ENCODE measurements at places on chromosomes 5 and 9.

GRCh38 chr9:95807326-95807947 lies 68.1 kb upstream of the ERCC6L2 start:
- no peak for DNase-seq

DNA sequence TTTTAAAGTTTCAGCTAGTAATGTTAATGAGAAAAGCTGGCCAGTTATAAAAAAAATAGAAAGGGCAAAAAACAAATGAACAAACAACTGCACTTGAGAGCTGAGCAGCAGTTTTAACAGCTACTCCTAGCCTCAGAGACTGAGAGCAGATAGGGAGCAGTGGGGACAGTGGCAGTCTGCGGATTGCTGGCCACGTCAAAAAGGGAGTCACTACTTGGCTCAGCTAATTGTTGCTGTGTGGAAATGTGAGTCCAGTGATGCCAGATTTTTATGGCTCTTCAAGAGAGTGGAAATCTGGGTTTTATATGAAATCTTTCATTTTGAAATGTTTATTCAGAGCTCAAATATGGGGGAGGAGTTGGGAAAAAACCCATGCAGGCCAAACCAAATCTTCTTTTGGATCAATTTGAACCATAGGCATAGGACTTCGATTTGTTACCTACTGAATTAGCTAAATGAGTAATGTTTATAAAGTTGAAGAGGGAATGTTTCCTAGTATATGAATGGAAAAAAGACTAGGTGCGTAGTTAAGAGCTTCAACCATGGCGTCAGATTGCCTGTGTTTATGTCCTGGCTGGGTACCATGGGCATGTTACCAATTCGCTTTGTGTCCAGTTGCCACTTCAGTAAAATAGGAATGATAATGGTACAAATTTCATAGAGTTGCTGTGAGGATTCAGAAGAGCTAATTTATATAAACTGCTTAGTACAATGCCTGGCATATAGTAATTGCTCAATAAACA lies 102.1 kb downstream of the PAM start:
- DNase-seq = no peak

DNA sequence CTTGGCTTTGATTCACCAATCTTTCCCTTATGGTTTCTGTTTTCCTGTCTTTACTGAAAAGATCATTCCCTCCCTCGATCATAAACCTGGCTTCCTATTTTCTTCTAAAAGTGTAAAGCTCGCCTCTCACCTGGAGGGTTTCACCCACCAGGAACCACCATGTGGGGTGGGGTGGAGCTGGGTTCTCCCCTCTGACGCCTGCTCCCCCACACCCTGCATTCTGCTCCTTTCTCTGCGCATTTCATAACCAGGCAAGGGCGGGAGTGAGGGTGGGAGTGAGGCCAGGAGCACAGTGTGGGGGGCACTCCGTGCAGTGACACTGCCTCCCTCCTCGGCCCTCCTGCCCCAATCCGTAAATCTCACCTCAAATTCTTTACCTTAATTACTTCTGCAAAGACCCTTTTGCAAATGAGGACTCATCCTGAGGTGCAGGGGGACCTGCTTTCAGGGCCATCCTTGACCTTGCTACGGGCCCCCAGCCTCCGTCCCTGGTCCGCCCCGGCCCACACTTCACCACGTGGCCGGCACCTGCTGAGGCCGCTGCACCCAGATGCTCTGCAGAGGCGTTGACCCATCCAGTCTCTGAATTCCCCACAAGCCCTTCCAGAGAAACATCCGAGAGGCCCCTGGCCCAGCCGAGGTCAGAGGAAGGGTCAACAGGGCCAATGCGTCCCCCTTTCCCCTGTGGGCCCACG lies 59.3 kb downstream of the KCNT1 start:
- no peak for DNase-seq

GRCh38 chr9:31390403-31391025 lies 993.9 kb upstream of the ACO1 start:
- no peak for DNase-seq

GRCh38 chr9:111039231-111039906 lies 1.1 kb upstream of the LPAR1 start:
- DNase-seq = no peak

DNA sequence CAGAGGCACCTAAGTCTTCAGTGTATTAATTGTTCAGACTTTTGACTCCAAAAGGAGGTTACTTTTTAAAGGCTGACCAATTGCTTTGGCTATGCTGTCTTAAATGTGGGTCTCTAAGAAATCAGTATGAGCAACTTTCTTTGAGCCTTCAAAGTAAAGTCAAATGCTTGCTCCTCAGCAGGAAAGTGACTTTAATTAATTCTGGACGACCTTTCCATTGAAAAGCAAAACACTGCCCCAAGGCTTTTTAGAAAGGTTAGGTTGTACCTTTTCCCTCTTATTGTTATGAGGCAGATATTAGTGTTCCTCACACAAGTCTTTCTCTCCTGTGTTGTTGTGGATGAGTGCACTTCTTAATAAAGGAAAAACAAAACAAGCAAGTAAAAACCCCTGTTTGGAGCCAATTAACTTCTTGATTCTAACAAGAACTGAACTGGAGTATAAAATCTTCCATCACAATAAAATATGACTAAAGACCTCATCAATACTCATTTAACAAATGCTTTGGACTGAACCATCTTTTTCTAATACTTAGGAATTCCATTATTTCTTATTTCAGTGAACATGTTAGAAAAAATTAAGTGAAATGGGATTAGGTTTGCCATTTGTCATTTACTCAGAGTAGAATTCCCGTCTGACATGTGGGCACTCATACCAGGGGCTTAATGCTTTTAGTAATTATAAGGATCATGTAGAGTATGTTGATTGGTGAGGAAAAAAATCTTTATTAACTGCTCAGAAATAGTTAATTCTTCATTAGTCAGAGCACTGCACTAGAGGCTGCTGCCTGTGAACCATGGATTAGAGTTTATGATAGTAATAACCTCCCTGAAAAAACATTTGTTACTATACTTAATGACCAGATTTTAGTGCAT lies 159.1 kb upstream of the ZNF608 start:
- DNase-seq = no peak

- DNase-seq = no peak
Observed at GRCh38 chr9:132946631-132947295, 2.3 kb upstream of the TSC1 start.

- DNase-seq = no peak
Observed at GRCh38 chr9:137011907-137012675, 15.7 kb upstream of the CLIC3 start.
